ENCODE measurements at places on chromosomes 7 and 10.

DNA sequence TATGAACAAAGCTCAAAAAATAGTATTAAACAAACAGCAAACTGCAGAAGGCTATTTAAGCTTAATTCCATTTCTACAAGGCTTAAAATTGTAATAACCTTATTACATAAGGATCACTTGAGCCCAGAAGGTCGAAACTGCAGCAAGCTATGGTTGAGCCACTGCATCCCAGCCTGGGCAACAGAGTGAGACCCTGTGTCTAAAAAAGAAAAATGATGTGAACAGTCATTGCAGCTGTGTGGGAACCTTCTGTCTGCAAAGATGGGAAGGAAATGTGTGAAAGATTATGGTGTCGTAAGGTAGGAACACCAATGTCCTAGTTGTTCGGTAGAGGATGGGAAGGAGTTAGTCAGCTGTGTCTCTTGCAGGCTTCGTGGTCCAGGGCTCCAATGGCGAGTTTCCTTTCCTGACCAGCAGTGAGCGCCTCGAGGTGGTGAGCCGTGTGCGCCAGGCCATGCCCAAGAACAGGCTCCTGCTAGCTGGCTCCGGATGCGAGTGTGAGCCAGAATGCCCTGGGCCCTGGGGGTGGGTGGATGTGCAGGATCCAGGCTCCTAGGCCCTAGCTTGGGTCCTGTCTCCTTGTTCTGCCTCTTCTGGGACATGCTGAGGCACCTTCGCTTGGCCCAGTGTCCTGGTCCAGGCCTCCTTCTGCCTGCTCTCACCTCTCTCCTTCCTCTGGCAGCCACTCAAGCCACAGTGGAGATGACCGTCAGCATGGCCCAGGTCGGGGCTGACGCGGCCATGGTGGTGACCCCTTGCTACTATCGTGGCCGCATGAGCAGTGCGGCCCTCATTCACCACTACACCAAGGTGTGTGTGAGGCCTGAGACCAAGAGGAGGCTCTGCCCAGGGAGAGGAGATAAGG is 9.1 kb downstream of the C10orf62 start:
- DNase-seq: no peak

DNA sequence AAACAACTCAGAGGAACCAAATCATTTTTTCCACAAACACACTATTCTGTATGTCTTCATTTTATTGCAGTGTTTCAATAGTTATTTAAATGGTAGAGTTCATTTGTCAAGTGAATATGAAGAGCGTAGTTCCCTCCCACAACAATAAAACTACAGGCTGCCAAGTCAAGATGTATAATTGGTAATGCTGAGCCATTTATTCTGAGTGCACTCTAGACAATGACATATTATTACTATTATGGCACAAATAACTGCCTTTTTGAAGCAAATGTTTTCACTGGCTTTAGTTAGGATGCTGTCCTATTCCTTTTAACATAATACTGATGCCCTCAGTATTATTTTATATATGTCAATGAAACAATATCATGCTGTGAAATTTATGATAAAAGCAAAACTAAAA is 102.7 kb upstream of the PCDH15 start:
- DNase-seq: no peak

- DNase-seq: no peak
These were observed 185.8 kb upstream of the PRSS1 start for GRCh38 chr7:142563470-142563869.

DNA sequence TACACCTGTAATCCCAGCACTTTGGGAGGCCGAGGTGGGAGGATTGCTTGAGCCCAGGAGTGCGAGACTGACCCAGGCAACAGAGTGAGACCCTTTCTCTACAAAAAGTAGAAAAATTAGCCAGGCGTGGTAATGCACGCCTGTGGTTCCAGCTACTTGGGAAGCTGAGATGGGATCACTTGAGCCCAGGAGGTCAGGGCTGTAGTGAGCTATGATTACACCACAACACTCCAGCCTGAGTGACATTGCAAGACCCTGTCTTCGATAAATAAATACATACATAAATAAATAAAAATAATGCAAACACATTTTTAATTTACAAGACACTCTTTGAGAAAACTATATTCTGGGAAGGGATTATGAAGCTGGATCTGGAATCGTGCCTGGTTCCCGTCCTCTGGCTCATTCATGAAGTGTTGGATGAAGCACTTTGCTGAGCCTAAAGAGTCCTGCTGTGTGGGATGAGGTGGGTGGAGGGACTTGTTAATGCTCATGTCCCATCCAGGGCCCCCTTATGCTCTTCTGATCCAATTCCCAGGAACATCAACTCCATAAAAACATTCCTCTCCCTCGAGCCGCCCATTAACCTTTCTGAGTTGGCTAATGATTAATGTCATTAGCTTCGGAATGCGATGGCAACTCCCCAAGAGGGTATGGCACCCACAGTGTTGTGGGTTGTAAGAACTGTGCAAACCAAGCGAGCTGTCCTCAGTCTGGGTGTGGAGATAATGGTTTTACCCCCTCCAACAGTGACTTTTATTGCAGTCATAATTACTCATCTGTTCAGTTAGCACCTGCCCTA is 236.3 kb downstream of the BAMBI start:
- DNase-seq: no peak

DNA sequence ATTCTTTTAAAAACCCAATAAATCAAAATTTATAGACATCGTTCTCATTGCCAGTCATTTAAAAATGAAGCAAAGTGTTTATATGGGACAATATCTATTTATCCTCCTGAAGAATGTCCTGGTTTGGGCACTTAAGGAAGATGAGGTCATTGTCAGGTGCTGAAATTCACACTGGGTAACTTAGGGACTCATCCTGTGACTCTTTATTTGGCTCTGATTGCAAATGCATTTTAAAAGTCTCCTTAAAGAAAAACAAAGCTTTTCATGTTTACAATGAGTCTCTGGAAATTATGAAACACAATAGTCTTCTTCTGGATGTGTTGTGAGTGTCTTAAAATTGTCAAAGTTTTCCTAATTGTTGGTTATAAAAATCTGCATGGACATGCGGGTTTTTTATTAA is 69.5 kb upstream of the GPR158 start:
- DNase-seq: no peak

- DNase-seq: no peak
These were observed 3.7 kb downstream of the RGS10 start for GRCh38 chr10:119538632-119539358.

DNA sequence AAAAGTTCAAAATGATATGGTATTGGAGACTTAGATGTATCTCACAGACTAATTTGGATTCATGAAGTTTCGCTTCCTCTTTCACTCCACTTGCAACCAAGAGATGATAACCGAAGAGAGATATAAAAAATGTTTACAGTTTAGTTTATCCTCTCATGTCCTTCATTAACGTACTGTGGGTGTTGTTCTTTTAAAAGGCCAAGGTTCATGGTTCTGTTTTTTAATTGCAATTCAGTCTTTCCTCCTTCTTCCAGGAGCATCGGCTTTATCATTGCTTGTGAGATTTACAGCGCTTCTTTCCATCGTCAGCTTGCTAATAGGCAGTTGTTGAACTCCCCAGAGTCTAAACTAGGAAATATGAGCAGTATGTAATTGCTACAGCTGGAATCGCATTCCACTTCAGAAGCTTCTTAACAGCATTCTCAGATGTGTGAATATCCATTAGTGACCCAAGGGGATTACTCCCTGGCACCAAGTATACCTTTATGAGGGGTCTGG is 75.9 kb upstream of the HGF start:
- DNase-seq: peak; percentile 54

DNA sequence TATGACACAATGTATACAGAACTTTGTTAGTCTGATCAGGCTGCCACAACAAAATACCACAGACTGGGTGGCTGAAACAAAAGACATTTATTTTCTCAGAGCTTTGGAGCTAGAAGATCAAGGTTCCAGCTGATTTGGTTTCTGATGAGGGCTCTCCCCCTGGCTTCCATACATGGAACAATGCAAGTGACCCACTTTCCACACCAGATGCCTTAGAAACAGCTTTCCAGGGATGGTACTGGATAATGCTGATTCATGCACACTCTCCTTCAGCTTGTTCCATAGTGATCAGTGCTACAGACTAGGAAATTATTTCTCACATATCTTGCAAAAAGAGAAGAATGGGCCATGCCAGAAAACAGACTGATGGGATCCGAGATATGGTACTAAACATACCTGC is 1274.9 kb upstream of the SORCS1 start:
- peak; percentile 61 for DNase-seq

- DNase-seq: no peak
These were observed 30.9 kb downstream of the TCF7L2 start for GRCh38 chr10:112980937-112981336.

GRCh38 chr7:151309311-151309710 is 32.3 kb upstream of the NUB1 start:
- DNase-seq: peak; percentile 91

DNA sequence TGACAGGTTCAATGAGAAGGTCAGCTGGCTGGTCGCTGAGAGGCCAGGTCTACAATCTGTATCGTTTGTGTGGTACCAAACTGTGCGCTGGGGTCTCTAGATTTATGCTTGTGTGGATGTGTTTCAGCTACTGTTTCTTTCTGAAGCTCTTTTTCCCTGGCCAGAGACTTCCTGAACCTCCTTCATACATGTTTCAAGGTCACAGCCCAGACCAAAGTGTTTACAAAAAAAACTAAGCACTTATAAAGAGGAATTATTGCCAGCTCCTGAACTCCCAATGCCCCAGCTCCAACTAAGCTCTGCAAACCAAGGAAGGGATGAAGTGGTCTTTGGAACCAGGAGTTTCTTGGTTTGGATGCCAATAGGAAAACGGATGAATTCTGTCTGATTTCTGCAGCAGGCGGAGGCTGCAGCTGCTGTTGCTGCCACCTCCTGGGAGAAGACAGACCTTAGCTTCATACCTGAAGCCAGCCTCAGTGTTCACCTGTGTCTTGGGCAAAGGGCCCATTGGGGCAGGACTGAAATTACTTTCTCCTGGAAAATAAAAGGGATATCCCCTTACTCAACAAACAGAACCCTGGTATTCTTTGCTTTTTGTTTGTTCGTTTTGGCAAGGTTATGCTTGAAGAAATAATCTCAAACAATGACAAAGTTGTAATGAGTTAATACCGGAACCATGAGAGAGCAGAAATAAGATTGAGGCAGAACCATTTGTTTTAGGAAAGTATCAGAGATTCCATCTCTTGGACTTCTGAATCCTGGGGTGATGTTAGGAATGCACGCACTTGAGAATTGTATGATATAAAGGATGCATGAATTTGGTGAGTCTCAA is 24.6 kb upstream of the MKLN1 start:
- peak; percentile 26 for DNase-seq

GRCh38 chr7:105985672-105986215 is 22.7 kb downstream of the CDHR3 start:
- DNase-seq: no peak

DNA sequence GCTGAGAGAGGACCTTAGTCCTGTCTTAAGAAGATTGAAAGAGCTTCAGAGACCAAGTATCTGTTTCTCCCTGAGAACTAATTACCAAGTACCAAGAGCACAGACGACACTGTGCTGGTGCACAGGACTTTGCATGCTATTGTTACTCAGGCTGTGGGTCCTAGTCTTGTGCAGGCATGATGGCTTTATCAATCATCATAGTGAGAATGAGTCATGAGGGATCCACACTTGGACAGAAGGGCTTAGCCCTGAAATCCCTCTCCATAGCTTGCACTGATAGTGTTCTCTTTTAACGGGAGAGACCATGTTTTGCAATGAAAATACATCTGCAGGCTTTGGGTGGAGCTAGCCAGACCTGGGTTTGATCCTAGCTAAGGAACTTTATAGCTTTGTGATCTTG is 93.3 kb downstream of the SORCS3 start:
- DNase-seq: no peak

DNA sequence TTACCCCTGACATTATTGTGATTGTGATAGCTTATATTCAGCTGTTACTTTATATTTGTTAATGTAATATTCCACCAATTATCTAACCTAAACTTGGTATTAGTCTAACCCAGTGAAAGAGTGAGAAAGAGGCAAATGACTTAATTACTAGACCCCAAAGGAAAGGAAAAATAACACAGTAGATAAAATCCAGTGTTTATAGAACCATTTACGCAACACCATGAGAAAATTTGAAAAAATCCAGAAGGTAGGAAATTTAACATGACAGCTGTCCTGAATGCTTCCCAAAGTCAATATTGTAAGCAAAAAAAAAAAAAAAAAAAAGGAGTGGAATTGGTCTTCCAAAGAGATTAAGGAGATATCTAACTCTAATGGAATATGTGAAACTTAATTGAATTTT is 741.5 kb upstream of the GHITM start:
- no peak for DNase-seq

DNA sequence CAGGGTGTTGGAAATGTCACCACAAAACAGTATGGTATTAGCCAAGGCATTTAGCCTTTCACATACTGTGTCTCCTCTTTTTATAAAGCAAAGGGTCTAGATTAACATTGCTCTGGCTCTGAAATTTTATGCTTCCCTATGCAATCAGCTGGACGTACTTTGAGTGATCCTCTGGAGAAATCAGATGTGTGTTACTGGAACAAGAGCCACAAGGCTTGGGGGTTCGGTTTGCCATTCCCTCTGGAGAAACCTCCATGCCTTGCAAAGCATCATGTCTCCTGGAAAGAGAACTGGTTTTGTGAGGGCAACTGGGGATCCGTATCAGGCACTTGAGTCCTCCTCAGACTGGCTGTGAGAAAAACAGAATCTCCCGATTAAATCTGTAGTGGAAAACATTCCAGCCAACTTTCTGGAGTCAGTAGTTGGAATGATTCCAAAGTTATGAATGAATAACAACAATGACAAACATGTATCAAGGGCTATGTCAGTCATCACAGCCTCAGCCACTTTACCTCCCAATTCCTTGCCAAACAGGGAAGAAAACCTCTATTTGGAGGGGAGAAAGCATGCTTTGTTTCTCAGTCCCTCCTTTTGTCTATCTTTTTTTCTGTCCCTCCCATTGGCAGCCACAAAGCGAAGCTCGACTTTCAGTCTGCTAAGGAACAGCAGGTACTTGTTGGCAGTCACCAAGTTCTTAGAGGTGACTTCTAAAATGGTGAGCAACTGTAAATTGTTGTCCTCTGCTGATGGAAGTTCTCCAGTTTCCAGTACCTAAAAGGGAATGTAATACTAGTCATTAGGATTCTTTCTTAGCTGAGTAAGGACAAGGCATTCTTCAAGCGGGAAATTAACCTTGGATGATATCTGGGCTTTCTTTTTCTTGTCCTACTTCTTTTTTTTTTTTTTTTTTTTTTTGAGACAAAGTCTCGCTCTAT is 864.8 kb upstream of the AUTS2 start:
- no peak for DNase-seq

- DNase-seq: peak; percentile 55
These were observed 167.8 kb upstream of the EEPD1 start for GRCh38 chr7:35985126-35985754.
